ENCODE measurements at places on chromosomes 7 and 10.

- DNase-seq = no peak
These were observed 41.1 kb downstream of the STK32C start for GRCh38 chr10:132266594-132267161.

DNA sequence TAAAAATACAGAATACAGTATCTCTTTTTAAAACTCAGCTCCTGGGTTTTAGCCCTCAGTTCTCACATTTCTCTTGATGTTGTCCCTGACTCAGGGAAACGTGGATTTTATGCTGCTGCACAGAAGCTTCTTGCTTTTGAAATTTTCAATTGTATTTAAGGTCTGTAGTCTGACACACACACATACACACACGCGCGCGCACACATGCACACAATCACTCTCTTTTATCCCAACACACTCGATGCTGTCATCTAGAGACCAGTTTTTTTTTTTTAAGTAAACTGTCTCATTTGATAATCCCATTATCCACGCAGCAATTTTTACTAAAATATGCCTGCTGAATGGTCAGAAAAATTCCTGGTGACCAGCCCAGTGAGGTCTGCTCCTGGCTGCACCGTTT lies 108.6 kb downstream of the KMT2E start:
- no peak for DNase-seq

GRCh38 chr10:5449823-5450222 lies 37.5 kb downstream of the NET1 start:
- DNase-seq = peak; percentile 67

- no peak for DNase-seq
These were observed 331.1 kb downstream of the KIF20B start for GRCh38 chr10:90032519-90032918.

GRCh38 chr10:79946271-79947082 lies 2.4 kb downstream of the SFTPD start:
- DNase-seq = no peak

DNA sequence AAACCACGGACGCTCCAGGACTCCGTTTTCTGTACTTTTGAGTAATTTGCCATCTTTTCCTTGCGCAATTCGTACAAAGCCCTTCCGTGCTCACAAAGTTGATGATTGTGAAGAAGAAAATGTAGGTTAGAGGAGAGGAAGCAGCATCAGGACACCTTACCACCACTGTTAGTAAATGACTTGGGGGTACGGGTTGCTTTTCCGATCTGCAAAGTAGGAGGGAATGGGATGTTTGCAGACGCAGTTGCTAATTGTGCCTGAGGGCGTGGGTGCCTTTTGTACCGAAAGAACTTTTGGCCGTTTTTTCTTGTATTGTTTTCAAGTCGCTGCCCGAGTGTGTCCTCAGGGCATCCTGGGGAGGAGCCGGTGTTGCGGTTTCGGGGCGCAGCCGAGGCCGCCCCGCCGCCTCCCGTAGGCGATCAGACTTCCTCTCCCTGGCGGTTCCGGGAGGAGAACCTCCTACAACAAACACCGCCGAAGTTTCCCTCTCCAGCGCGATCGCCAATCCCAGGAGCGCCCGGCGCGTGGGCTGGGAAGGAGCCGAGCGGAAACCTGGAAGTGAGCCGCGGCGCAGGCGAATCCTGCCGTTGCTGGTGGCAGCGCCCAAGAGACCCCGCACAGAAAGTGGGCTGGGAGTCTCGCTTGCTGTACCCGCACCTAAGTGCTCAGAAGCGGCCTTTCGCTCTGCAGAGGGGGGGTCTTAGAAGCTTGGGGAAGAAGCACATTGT lies 1.0 kb downstream of the PRR15 start:
- peak; percentile 94 for DNase-seq

DNA sequence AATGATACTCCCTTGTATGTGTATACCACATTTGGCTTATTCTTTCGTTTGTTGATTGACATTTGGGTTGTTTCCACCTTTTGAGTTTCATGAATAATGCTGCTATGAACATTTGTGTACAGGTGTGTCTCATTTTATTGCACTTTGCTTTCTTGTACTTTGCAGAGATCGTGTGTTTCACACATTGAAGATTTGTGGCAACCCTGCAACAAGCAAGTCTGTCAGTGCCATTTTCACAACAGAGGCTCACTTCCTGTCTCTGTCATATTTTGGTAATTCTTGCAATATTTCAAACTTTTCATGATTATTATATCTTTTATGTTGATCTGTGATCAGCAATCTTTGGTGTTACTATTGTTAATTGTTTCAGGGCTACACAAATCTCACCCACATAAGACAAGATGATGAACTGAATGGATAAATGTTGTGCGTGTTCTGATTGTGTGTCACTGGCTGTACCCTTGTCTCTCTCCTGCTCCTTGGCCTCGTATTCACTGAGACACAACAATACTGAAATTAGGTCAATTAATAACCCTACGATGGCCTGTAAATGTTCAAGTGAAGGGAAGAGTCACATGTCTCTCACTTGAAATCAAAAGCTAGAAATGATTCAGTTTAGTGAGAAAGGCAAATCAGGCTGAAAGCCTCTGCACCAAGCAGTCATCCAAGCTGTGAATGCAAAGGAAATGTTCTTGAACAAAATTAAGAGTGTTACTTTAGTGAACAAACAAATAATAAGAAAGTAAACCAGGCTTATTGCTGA lies 133.6 kb upstream of the JCAD start:
- no peak for DNase-seq

DNA sequence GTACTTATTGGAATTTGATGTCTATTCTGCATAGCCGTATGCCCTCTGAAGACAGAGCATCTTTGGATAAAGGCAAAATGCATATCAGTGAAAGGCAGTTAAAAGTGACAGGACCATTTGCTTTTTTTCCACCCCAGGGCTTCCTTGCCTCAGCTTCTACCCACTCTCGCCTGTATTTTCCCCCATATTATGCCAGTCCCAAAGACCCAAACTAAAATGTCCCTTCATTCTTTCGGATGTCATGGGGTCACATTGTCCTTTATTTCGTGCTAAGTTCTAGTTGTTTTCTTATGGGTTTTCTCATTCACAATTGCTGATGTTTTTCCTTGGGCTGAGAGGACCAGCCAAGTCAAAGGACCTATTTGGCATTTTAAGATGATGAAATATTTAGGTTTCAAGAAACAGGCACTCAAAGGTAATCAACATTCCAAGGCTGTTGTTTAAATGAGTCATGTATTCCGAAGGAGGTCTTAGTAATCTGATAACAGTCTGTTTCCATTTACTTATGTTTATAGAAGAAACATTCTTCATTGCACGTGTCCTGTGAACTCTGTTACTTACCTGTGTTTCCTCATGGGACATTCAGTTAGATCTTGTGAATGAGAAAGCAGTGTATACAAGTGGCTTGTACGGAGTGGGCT lies 74.1 kb downstream of the DNAH11 start:
- DNase-seq = peak; percentile 11

DNA sequence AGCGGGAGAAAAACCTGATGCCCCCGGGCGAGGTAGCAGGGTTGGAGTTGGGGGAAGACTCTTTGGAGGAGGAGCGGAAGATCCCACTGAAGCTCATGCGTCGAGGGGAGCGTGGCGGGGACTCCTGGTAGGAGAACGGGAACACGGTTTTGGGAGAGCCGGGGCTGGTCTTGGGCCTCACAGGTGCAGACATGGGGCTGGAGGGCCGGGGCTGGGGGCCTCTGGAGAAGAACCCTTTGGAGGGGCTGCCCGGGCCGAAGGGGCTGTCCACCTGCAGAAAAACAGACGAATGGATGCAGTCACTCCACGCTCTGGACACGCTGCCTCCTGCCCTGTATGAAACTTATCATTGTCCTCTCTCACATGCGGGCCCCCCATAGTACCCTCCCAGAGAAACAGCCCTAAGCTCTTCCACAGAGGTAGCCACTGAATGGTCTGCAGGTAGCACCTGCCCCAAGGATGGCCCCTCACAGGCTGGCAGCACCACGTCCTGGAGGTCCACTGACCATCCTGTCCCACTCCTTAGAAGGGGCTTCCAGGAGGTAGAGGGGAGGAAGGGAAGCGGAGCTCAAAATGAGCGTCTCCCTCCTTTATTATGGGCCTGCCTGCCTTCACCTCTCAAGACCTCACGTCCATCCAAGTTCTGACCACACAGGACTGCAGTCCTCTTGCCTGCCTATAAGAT lies 95.6 kb downstream of the PRKAG2 start:
- DNase-seq = no peak

DNA sequence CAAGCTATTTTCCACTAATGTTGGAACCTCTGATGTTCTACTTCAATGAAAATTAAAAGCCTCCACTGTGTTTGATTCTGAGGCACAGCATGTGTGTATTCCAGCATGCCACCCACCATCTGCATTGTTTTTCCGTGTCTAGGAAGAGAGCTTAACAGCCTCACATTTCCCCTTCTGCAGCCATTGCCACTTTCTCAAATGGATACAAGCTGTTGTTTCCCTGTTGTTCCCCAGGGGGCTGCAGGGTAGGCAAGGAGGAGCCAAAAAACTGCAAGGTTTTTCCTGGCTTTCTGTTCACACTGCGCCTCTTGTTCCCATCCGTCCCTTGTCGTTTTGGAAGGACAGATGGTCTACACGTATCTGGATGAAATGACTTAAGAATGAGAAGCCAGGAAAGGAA lies 72.3 kb upstream of the DNAJB12 start:
- DNase-seq = no peak

DNA sequence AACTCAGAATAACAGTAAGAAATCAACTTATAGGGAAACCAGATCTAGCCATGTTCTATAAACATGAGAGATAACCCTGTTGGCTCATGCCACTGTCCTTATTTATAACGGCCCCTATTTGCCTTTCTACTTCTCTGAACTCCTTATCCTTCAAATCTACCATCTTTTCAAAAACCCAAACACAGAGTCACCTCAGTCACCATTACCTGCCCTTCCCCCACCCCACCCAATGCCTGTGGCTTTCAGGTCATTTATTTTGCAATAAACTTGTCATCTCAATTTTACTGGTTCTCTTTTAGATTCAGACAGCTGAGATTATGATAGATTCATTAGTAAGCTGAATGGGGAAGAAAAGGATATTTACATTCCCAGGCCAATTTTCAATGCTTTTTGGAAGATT lies 53.6 kb downstream of the KMT2C start:
- DNase-seq = no peak

- DNase-seq = peak; percentile 60
These were observed 6.5 kb downstream of the DUSP5 start for GRCh38 chr10:110504111-110504735.

- no peak for DNase-seq
These were observed 35.3 kb upstream of the HIBADH start for GRCh38 chr7:27697861-27698430.

- peak; percentile 20 for DNase-seq
These were observed 38.5 kb downstream of the CRTAC1 start for GRCh38 chr10:97991871-97992270.

- DNase-seq = no peak
These were observed 94.5 kb downstream of the KIF20B start for GRCh38 chr10:89795840-89796239.

GRCh38 chr10:9302140-9302746 lies 1247.8 kb downstream of the GATA3 start:
- peak; percentile 51 for DNase-seq

DNA sequence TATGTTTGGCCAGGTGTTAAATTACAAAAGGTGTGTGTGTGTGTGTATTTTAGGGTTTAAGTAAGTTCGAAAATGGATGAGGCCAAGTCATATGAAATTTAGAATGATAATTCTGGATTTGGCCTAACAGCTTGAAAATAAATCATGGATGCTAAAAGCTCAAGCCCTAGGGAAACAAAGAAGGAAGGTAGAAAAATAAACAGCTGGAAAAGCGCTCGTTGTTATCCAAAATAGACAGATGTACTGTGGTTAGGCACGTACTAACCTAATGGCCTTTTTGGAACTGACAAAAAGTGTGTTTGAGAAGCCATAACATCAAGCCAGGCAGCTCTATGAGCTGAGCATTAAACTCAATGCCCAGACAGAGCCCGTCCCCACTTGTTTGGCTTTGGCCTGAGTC lies 17.5 kb upstream of the PALS2 start:
- DNase-seq = no peak

DNA sequence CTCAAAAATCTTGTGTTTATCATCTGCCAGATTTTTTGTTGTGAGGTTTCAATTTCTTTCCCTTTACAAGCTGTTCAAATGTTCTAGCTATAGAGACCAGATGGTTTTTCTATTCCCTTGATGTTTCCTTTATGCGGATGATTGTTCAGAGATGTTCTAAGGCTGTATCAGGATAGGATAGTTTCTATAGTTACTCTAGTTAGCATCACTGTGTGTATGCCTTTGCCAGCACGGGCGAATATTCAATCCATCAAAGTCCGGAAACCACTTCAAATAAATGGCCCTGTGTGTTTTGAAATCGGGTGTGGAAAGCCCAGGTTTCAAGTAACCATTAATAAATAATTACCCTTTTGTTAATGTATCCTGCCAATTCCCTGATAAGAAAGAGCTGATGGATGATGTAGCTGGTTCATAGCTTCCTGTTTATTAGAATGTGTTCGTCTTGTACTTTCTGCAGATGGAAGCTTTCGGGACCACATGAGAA lies 149.8 kb upstream of the PRKCQ start:
- no peak for DNase-seq

GRCh38 chr10:104127411-104127810 lies 5.4 kb downstream of the SFR1 start:
- DNase-seq = no peak

DNA sequence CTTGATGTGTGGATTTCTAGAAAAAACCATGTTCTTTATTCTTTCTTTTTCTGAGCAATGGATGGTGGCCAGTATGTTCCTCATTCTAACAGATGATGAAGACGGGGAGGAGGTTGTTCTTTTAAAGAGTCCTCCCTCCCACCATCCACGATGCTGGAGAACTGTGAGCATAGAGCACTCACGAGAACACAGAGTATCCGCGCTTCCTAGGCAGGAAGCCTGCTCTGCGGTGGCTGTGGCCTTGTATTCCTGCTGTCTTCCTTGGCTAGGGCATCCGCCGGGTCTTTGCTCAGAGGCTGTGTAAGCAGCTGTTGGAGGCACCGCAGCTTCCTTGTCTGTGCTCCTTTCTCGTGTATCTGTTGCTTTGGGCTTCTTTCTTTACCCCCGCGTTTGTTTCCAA lies 214.2 kb downstream of the CCDC3 start:
- no peak for DNase-seq
